ENCODE measurements at places on chromosomes 1 and 21. TPM values are rescaled to one million over a fixed set of nuclear protein-coding genes. Genes with fewer than 3 reads are reported as not detected.

The TNN gene
- total RNA-seq: not detected

- DNase-seq: peak; percentile 55
Measured at GRCh38 chr1:19369396-19370090, 57.4 kb downstream of the SLC66A1 start.

The FCGR3A gene
- total RNA-seq: under 0.01 TPM

DNA sequence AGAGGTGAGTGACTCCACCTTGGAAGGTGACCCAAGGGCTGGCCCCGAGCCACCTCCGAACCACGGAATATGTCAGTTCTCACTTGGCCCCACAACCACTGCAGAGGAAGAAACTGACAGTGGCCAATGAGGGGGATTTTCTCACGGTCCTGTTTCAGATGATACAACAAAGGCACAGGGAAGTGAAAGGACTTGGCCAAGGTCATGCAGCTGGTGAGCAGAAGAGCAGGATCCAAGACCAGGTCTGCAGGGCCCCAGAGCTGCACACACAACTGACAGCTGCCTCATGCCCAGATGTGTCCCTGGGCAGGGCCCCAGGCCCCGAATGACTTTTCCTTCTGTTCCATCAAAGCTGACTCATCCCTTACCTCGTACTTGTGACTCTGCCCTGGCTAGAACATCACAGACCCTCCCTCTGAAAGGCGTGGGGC lies 25.8 kb upstream of the EVA1B start:
- peak; percentile 90 for DNase-seq

DNA sequence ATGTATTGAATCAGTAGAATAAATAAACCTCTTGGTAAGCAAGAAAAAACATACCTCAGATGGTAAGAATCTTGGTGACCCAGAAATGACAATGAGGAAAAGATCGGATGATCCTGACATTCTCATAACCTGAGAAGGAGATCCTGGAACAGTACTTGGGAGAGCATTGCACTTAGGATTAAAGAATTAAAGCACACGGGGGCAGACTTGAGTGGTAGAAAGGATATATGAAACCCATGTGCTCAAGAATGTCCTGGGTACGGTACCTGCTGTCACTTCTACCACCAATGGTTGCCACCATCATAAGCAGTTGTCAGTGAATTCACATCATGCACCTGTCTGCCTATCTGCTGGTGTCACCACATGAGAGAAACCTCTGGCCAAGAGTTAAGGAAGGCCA lies 108.9 kb upstream of the GJB5 start:
- DNase-seq: no peak

GRCh38 chr1:26210147-26210870 lies 19.9 kb downstream of the CATSPER4 start:
- DNase-seq: no peak

DNA sequence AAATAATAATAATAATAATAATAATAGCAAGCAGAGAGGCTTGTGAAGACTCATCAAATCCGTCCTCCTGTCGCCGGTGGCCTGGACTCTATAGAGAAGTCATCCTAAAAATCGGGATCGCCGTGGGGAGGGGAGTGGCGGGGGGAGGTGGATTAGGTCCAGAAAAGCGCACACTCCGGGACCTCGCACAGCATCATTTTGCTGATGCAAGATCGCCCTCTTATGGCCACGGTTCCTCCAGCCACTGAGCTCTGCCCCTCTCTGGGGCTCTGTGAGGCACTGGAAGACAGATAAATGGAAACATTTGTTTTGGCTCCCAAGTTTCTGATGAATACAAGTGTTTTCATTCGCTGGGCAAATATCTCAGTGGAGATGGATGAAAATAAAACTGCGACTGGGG lies 612.0 kb downstream of the MATN1 start:
- peak; percentile 93 for DNase-seq

GRCh38 chr1:58442114-58442513 lies 104.4 kb downstream of the OMA1 start:
- no peak for DNase-seq

DNA sequence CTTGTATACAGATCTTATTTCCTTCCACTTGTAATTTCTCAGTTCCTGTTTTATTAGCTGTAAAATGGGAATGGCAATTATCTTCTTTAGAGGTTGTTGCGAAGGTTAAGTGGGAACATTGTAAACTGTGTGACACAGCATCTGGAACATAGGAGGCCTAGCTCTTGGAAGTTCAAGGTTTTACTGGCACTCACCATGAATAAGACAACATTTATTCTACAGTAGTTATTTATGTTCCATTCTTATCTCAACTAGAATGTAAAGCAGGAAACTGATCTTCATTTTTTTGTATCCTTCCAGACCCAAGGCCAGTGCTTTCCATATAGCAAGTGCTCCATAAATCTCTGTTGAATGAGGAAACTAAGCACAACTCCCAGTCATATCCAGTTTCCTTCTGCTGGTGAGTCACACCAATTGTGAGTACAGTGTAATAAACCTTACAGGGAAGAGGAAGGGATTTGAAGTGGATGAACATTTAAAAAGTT lies 1.4 kb downstream of the BCL10 start:
- DNase-seq: no peak

The GUCA2B gene
- total RNA-seq: not detected

DNA sequence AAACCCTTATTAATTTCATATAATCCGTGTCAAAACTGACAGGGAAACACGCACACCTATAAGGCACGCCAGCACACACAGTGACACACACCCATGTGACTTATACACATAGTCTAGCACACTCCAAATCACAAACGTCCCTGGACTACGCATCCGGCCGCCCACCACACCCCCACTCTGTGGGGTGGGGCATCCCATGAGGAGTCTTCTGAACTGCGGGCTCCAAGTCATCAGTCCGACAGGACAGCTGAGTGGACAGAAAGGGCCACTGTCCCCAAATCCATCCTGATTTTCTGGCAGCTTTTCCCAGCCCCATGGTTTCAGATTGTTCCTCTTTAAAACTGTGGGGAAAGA lies 829 bp downstream of the PEA15 start:
- peak; percentile 96 for DNase-seq

DNA sequence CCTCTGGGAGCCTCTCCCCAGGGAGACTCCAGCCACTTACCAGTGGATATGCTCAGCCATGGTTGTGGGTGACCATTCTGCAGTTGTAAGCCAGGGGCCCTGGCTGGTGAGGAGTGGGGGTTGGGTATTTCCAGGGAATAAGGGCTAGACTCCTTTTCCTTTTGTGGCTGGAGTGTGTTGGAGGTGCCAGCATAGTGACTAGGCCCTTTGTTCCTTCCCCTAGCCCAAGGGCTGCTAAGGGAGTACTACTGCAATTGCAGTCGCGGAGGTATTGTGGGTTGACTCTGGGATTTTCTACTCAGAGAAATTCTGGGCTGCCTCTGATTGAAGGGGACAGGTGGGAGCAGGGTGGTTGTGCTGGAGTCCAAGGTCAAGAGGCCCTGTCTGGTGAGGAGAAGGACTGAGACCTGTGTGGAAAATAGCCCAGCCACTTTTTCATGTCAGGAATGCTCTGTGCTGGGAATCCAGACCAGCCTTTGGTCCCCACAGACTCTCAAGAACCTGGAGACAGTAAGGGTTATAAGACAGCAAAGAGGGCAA lies 43.1 kb downstream of the MROH9 start:
- no peak for DNase-seq

DNA sequence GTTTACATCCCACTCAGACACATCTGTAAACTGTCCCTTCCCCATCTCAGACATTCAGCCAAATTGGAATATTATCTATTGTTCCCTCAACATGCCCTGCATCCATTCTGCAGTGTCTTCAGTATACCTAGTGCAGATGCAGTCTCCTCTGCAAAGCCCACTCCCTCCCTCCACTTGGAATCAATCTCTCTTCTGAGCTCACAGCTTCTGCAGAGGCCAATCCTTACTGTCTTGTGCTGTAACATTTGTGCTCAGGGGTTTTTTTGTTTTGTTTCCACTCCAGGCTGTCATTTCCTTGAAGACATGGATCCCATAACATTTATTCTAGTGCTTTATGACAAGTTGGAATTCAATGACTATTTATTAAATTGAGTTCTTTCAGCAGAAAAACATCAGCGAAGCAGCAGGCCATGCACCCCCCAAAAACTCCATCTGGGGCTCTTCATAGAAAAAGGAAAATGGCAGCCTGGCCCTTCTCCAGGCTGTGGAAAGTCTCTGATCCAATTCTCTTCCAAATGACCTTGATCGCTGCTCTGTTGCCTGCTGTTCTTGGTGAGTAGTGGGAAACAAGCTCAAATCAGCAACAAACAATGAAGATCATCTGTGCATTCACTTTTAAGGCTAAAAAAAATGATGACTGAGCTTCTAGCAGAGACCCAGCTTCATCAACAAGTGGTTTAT lies 8.7 kb downstream of the C4BPA start:
- DNase-seq: no peak

- no peak for DNase-seq
Measured at GRCh38 chr1:81672766-81673165, 128.0 kb upstream of the ADGRL2 start.

GRCh38 chr1:38672692-38673091 lies 186.9 kb downstream of the RRAGC start:
- no peak for DNase-seq

DNA sequence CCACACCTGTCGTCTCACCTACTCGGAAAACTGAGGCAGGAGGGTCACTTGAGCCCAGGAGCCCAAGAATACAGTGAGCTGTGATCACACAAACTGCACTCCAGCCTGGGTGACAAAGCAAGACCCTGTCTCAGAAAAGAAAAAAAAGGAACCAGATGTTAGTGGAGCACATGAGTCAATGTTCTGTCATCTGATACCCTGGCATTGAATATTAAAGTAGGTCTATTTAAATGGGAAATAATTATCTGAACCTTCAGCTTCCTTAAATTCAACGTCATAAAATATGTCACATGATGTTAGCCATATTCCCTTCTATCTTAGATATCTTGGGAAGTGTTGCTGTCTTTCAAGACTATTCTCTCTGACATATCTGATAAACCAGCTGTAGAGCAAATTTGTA lies 47.3 kb downstream of the NCAM2 start:
- no peak for DNase-seq

- peak; percentile 62 for DNase-seq
Measured at GRCh38 chr1:109167001-109167506, 46.7 kb upstream of the SARS1 start.

- peak; percentile 72 for DNase-seq
Measured at GRCh38 chr1:2356401-2356800, 35.0 kb downstream of the MORN1 start.

DNA sequence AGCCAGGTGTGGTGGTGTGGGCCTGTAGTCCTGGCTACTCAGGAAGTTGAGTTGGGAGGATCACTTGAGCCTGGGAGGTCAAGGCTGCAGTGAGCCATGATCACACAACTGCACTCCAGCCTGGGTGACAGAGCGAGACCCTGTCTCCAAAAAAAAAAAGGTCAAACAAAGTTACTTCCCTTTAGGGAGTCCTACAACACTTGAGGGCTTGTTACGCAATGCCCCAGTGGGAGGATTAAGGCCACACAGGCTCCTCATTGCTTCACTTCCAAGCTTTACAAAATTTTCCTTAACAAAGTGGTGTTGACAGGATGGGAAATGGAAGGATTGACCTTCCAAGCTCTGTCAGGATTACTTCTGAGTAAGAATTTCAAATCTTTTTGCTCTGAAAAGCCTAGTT lies 6.2 kb upstream of the EXTL1 start:
- peak; percentile 46 for DNase-seq

The GPR52 gene
- 1.4 TPM for total RNA-seq

The F3 gene
- 7.4 TPM for total RNA-seq

DNA sequence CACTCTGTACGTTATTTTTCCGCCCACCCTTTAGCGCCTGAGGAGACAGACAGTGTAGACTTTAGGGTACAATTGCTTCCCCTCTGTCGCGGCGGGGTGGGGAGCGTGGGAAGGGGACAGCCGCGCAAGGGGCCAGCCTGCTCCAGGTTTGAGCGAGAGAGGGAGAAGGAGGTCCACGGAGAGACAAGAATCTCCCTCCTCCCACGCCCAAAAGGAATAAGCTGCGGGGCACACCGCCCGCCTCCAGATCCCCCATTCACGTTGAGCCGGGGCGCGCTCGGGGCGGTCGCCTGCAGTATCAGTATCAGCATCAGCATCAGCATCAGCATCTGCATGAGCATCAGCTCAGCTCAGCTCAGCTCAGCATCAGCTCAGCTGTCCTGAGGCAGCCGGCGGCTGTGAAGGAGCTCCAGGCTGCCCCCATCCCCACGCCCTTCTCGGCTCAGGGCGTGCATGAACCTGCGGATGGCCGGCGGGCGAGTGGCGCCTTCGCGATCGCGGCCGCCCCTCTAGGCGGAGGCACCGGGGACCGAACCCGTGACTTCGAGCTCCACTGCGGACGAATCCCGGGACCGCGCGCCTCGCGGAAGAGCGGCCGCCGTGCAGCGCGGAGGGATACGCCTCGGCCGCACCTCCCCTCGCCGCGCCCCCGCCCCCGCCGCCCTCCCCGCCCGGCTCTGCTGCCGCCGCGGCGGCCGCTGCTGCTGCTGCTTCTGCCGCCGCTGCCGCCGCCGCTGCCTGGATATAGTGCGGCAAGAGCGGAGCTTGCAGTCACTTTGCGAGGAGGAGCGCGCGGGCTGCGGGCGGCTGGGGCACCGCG lies at the start of gene NCAM2:
TSS of gene NCAM2 (plus strand) at position 774 of the 820 bp plus-strand sequence.
- peak; percentile 92 for DNase-seq

GRCh38 chr1:90964444-90965035 lies 57.3 kb downstream of the ZNF644 start:
- no peak for DNase-seq

The TRIM67 gene
- 0.29 TPM for total RNA-seq

- no peak for DNase-seq
Measured at GRCh38 chr1:247013391-247013790, 5.5 kb upstream of the ZNF695 start.

GRCh38 chr1:207071426-207071825 lies 17.2 kb upstream of the C4BPB start:
- no peak for DNase-seq

- no peak for DNase-seq
Measured at GRCh38 chr1:19468397-19468956, 16.9 kb downstream of the CAPZB start.

DNA sequence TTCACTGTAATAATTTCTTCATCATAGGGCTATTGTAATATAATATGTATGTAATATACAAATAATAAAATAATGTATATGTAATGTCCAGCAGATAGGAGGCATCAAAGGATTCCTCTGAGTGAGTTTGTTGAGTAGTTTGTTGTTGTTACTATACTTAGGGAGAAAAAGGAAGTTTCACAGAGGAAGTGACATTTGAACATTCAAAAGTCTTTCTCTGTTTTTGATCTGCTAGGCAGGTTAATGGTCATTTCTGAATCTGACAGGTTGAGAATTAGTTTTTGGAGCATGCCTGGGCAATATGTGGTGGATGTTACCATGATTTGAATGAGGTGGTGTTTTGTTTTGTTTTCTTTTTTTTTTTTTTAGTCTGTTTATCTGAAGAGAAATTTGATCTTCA lies 102.1 kb downstream of the NRDC start:
- no peak for DNase-seq

GRCh38 chr1:206839006-206839560 lies 26.3 kb upstream of the IL20 start:
- no peak for DNase-seq

- DNase-seq: no peak
Measured at GRCh38 chr1:111219557-111220286, 7.8 kb upstream of the CHI3L2 start.

The KIF17 gene
- 0.36 TPM for total RNA-seq

- DNase-seq: peak; percentile 29
Measured at GRCh38 chr1:161956097-161956496, 67.6 kb downstream of the OLFML2B start.

The CD5L gene
- not detected for total RNA-seq

- DNase-seq: no peak
Measured at GRCh38 chr1:36231191-36231590, 6.9 kb downstream of the THRAP3 start.

The C1orf226 gene
- total RNA-seq: 0.29 TPM

- DNase-seq: no peak
Measured at GRCh38 chr1:241157435-241157834, 199.6 kb downstream of the RGS7 start.

The SPRR4 gene
- not detected for total RNA-seq
